Heart left ventricle (tissue), 16 donors: ENCODE measurements at places on chromosomes 11 and 22. TPM values are rescaled to one million over a fixed set of nuclear protein-coding genes. Genes with fewer than 3 reads are reported as not detected.

MS4A4A gene
- 4.9 TPM for total RNA-seq

NCR3LG1 gene
- total RNA-seq = 0.70 TPM

- no peak for DNase-seq
Observed at GRCh38 chr11:70409871-70410270, 11.5 kb downstream of the CTTN start.

BCO2 gene
- 86.1 TPM for total RNA-seq

DNA sequence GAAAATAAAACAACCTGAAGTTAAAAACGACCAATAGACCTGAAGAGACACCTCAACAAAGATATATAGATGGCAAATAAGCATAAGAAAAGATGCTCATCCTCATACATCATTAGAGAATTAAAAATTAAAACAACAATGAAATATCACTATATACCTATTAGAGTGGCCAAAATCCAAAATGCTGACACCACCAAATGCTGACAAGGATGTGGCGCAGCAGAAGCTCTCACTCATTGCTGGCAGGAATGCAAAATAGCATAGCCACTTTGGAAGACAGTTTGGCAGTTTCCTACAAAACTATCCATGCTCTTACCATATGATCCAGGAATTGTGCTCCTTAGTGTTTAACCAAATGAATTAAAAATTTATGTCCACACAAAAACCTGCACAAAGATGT is 55.0 kb upstream of the APOA1 start:
- no peak for DNase-seq

DNA sequence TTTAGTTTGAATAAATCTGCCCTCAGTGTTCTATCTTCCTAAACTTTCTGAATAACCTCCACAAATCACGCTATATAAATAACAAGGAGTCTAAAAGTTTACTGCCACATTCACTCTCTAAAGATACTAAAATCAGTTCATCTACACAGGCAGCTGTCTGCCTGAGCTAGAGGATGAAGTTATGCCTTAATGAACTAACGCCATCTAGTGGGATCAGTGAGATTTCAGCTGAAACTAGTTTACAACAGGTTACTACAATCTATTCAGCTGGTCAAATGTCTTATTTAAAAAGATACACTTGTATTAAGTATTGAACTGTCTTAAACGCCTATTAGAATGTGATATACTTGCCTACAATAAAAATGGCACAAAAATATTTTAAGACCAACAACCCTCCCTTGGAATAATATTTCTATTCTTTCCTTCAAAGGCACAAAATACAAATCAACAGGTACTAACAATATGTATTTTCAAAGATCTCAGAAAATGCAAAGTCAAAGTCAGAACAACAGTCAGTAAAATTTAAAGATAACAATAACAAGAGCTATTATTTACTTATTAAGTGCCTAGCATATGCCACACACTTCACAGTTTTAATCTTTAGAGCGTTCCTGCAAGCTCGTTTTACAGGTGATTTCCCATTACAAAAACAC is 84.1 kb downstream of the LARGE2 start:
- no peak for DNase-seq

- no peak for DNase-seq
Observed at GRCh38 chr22:41184679-41185078, 20.4 kb upstream of the L3MBTL2 start.

DNA sequence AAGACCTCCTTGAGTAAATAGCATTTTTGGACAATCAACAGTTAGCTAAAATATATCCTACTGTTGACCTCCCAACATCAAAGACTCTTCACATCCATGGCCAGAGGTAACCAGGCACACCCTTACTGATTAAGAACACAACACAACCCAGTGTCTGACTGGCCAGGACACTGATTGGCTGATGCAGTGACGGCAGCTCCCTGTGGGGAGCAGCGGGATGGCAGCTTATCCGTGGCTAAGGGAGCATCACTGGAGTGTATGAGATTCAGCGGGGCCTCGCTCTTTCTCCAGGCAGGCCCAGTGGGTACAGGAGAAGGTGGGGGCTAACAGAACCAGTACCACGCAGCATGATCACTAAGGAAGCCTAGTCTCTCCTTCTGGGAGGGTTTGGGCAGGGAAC is 10.3 kb upstream of the IL2RB start:
- DNase-seq = no peak

GRCh38 chr11:76695133-76695532 is 24.6 kb upstream of the LRRC32 start:
- DNase-seq = no peak

- no peak for DNase-seq
Observed at GRCh38 chr11:63551091-63551888, 11.9 kb downstream of the PLAAT2 start.

- DNase-seq = no peak
Observed at GRCh38 chr11:39542460-39542859, 1917.0 kb downstream of the LRRC4C start.

PANX2 gene
- 0.08 TPM for total RNA-seq

GRCh38 chr11:113240790-113241635 is 73.4 kb upstream of the TTC12 start:
- no peak for DNase-seq

GRCh38 chr11:70367071-70367470 is 31.3 kb upstream of the CTTN start:
- no peak for DNase-seq

- peak; percentile 69 for DNase-seq
Observed at GRCh38 chr11:65416841-65417701, 5.5 kb upstream of the NEAT1 start.

DNA sequence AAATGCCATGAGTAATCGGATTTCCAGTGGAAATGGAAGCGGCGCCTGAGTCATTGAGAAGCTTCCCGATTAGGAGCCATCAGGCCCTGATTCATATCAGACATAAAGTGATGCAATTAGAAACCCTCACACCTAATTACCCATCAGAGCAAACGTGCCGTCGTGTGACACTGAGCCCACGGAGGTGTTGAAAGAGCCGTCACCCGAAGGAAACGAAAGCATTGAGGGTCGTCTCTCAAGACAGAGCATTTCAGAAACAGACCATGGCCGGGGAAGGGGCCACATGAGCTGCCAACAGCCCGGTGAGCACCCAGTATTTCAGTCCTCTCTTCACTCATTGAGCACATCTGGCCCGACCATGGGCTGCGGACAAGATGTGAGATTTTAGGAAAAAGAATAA is 829.3 kb downstream of the TBC1D22A start:
- peak; percentile 3 for DNase-seq

- no peak for DNase-seq
Observed at GRCh38 chr11:96054870-96055705, 131.2 kb upstream of the MTMR2 start.

IGLL5 gene
- 2.6 TPM for total RNA-seq

MTCH2 gene
- 90.2 TPM for total RNA-seq

- DNase-seq = peak; percentile 95
Observed at GRCh38 chr11:67468759-67469507, at the start of gene TMEM134. TSS of gene TMEM134 (minus strand) at chr11:67469251. CDS start at chr11:67469192, 59 bp downstream.

ART1 gene
- total RNA-seq = 3.3 TPM

DNA sequence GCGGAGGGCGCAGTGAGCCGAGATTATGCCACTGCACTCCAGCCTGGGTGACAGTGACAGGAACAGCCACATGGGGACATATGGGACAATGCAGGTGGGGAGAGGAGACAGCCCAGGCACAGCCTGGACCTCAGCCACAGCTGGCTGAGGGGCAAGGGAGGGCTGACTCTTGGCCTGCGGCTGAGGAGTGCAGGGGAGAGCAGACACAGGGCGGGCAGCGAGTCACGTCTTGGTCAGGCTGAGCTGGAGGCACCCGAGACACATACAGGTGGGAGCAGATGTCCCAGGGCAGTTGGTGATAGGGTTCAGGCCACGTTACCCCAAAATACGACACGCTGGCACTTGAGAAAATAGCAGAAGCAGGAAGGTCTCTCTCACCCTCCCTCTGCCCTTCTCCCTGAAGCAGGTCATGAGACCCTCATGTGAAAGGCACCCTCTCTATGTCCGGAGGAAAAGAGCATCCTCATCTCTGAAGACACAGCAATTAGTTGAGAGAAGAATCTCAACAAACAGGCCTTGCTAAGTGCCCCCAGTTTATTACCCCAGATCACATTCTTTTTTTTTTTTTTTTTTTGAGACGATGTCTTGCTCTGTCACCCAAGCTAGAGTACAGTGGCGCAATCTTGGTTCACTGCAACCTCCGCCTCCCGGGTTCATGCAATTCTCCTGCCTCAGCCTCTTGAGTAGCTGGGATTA is 10.5 kb downstream of the KIAA0930 start:
- DNase-seq = no peak

POTEH gene
- total RNA-seq = not detected

GRCh38 chr11:133064152-133064877 is 468.0 kb downstream of the OPCML start:
- peak; percentile 68 for DNase-seq

- DNase-seq = no peak
Observed at GRCh38 chr22:46209262-46209661, 40.8 kb downstream of the CDPF1 start.

- DNase-seq = no peak
Observed at GRCh38 chr22:50626314-50626849, 1.6 kb downstream of the ARSA start.

FXYD2 gene
- total RNA-seq = 0.80 TPM

PVALB gene
- not detected for total RNA-seq

DNA sequence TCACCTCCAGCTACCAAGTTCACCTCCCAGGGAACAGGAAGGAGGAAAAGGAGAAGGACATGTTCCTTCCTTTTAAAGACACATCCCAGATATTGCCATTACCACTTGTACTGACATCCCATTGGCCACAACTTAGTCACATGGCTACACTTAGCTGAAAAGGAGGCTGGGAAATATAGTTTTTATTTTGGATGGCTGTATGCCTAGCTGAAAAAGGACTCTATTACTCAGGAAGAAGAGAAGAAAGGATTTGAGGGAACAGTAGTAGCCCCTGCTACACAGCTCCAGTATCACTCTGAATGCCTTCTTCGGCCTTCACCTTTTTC is 2.1 kb upstream of the APOA5 start:
- DNase-seq = no peak

DNA sequence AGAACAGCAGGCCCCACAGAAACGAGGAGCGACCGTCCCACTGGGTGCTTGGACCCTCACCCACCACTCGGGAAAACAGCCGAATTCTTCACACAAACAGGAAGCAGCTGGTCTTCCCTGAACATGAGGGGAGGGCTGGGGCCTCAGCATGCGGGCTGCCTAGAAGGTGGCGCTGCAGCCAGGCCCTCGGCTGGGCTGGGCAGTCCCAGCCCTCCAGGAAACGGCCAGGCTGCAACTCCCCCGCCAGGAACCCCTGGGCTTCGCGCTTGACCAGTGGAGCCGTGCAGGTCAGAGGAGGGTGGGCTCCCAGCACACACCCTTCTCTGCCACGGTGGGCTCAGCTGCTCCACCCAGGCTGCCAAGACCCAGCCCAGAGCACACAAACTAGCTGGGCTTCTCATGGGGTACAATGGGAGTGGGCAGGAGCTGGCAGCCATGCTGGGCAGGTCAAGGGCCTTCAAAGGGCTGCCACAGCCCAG is 29.6 kb downstream of the IGF2 start:
- DNase-seq = peak; percentile 39

DNA sequence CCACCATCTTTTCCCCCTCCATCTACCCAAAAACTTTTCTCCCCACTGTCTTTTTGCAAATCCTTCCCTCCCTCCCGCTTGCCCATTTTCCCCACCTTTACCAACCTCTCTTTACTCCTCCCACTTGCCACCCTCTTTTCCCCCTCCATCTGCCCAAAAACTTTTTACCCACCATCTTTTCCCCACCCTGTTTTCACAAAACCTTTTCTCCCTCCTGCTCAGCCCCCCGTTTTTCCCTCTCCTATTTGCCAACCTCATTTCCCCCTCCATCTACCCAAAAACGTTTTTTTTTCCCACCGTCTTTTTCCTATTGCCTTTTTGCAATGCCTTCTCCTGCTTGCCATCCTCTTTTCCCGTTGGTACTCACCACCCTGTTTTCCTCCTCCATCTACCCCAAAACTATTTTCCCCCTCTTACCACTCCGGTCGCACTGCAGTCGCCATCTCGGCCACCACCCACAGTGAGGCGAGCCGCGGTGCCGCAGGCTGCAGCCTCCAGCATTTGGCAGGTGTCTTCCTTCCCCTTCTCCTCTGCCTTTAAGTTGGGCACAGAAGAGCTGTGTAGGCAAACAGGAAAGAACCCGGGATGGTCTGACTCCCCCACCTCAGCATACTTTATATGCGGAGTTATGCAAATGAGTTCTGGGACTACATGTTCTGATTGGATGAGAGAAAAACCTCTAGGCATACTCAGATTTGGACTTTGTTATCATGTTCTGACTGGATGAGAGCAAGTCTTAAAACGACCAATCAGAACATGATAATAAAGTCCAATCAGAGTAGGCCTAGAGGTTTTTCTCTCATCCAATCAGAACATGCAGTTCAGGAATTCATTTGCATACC is 121.2 kb upstream of the VPREB1 start:
- no peak for DNase-seq

DNA sequence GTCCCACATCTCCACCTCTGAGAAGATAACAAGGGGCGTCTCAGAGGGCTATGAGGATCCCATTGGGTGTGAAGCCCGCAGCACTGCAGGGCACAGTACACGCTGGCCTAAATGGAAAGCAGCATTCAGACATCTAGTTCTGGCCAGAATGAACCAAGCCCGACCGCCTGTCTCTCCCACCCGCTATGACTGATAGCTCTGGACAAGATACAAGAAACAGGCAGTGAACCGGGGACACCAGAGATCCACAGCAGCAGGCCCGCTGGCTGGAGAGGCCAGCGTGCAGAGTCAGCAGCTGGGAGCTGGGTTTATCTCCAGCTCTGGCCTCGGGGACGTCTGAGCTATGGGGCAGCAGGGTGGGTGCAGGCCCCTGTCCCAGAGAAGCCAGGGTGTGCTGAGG is 9.6 kb downstream of the CERK start:
- no peak for DNase-seq

DNA sequence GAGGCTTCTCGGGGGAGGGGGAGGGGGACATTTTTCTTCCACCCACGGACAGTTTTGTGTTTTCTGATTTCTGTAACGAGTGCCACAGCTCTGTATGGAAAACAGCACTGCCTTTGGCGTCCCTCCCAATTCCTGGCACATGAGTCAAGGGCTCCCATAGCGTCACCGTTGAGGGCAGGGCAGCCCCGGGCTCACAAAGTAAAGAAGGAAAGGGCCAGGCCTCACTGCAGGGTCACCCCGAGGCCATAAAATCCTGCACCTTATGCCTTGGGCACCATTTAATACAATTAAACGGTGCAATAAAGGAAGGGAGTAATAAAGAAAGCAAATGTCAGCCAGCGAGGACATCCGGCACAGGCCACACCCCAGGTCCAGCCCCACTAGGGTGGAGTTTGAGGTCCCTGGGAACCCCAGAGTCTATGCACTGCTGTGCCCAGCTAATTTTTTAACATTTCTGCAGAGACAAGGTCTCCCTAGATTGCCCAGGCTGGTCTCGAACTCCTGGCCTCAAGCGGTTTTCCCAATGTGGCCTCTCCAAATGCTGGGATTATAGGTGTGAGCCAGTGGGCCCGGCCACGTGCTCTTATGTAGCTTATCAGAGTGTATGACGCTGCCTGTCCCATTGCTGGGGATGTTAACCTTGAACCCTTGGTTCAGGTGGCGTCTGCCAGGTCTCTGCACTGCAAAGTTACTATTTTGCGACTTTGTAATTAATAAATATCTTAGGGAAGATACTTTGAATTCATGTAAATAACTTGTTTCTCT is 13.6 kb upstream of the MUC2 start:
- DNase-seq = peak; percentile 24

KCNK4 gene
- total RNA-seq = not detected

- no peak for DNase-seq
Observed at GRCh38 chr11:134414766-134415765, 3.0 kb upstream of the B3GAT1 start.

GRCh38 chr11:35822815-35823495 is 120.9 kb upstream of the LDLRAD3 start:
- no peak for DNase-seq
